Stimulated activated CD8-positive, alpha-beta memory T cell treated with anti-CD3 and anti-CD28 coated beads, Interleukin-7, amount 100 ng/mL, for 1 hour (primary cell): ENCODE measurements at places on chromosomes 3 and 15.

DNA sequence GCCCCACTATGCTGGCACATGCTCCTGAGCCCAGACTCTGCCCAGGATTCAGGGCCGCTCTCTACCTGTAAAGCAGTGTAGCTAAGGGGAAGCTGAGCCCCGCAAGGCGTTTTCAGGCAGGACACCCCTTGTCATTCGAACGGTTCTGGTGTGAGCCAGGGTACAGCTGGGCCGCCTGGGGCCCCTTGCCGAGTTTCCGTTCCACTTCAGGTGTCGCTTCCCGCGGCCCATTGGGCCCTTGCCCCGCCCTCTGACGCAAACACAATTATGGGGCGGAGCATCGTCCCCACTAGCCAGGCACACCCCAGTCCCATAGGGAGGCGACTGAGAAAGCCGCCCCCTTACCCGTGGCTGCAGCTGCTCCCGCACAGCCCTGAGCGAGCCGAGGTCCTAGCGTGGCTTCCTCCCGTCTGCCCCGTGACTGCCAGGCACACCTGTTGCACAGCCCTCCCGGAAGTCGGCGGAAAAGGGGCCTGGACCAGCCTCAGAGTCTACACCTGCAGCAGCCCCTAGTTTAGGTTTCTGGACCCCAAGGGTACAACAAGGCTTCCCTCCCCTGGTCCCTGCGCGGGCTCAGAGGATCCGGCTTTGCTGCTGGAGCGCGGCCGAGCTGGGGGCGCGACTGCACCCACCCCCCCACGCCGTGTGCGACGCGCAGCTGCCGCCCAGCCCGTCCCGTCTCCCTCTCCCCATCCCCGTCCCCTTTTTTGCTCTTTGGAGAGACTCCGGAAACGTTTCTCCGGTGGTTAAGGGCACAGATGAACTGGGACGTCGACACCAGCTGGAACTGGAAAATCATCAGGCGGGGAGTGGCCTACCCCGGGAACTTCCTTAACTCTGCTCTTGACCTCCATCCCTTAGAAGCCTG lies at the start of gene PLSCR2:
PLSCR2 (minus strand) TSS at position 412 of the 868 bp plus-strand sequence. CDS start 9,657 bp downstream, outside the sequence.
- DNase-seq = peak; percentile 56

DNA sequence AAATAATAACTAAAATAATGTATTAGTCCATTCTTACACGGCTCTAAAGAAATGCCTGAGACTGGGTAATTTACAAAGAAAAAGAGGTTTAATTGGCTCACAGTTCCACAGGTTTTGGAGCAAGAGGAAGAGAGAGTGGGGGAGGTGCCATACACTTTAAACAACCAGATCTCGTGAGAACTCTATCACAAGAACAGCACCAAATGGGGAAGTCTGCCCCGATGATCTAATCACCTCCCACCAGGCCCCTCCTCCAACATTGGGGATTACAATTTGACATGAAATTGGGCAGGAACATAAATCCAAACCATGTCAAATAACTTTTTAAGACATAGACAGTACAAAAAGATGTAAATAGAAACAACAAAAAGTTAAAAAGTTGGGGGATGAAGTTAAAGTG lies 63.2 kb downstream of the ILDR1 start:
- no peak for DNase-seq

DNA sequence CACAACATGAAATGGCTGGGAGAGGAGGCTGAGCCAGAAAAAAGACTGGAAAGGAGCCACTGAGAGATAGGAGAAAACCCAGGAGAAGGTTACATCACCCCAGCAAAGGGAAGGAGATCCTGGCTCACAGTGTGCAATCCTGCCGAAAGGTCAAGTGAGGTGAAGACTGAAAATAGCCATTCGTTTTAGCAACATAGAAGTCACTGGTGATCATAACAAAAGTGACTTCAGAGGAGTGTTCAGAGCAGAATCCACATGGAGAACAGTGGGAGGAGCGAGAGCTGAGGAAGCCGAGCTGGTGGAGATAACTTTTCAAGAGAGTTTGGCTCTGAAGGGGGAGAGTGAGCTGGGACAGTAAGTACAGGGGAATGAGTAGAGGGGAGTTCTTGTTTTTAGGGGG lies 5.4 kb upstream of the HEG1 start:
- no peak for DNase-seq

GRCh38 chr15:85583442-85583841 lies 203.0 kb downstream of the AKAP13 start:
- no peak for DNase-seq

GRCh38 chr3:73080216-73080966 lies 18.9 kb downstream of the EBLN2 start:
- DNase-seq = no peak

DNA sequence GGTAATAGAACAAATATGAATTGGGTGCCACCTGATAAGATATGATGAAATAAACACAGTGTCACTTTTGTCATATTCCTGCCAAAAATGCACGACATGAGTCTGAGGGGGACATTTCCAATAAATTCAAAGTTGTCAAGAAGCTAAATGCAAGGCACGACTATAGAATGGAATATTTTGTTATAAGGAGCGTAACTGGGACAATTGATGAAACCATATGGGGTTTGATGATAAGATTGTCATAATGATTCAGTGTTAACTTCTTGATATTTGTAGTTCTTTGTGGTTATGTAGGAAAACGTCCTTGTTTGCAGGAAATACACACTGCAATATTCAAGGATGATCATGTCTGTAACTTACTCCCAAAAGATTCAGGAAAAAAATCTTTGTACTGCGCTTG lies 163.3 kb downstream of the MEX3B start:
- DNase-seq = no peak

- DNase-seq = no peak
Measured at GRCh38 chr15:69127306-69127705, 33.1 kb upstream of the GLCE start.

GRCh38 chr3:169387751-169388696 lies 275.5 kb downstream of the MECOM start:
- DNase-seq = no peak

DNA sequence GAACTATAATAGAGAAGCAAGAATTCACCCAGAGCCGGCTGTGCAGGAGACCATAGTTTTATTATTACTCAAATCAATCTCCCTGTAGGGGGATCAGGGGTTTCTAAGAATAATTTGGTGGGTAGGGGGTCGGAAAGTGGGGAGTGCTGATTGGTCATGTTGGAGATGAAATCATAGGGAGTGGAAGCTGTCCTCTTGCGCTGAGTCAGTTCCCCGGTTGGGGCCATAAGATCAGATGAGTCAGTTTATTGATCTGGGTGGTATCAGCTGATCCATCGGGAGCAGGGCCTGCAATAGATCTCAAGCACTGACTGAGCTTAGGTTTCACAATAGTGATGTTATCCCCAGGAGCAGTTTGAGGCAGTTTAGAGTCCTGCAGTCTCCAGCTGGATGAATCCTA lies 97.0 kb upstream of the SNRPN start:
- DNase-seq = no peak

DNA sequence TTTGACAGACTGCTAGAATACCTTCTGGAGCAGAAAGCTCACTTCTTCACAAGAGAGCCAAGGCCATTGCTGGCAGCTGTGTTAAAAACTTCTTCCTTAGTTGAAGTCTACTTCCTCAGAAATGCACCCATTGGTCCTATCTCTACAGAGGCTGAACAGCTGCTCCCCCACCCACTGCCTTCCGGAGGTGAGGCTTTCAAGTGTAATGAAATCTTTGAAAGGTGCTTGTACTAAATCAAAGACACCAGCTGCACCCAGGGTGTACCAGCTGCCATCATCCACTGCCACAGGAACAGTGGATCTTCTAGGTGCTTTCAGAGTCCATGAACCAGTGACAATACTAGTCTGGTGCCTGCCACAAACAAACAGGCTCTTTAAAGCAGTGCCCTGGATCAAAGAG lies 26.4 kb upstream of the HERC1 start:
- peak; percentile 7 for DNase-seq

- DNase-seq = no peak
Measured at GRCh38 chr3:128149650-128150049, 3.6 kb upstream of the EEFSEC start.
